ENCODE measurements at places on chromosomes 16 and 17.
A peak's percentile ranks its signal among the peaks of the same experiment; 100 is the strongest.

DNA sequence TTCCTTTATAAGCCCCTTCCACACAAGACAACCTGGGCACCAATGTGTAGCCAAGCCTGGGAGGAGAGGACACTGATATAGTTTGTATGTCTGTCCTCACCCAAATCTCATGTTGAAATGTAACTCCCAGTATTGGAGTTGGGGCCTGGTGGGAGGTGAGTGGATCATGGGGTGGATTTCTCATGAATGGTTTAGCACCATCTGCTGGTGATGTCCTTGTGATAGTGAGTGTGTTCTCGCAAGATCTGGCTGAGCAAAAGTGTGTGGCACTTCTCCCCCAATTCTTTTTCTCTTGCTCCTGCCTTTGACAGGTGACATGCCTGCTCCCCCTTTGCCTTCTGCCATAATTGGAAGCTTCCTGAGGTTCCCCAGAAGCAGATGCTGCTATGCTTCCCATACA, 135.8 kb downstream of the USP31 start:
- no peak for DNase-seq

GRCh38 chr16:57284209-57284951, at the start of gene PLLP:
Gene PLLP, minus strand, starts transcription at chr16:57284672. Its CDS starts 132 bp downstream, at chr16:57284540.
- peak; percentile 38 for DNase-seq

GRCh38 chr17:43620581-43620980, 41.1 kb downstream of the MEOX1 start:
- DNase-seq = no peak

GRCh38 chr16:85152414-85153030, 40.2 kb upstream of the CIBAR2 start:
- no peak for DNase-seq

- peak; percentile 20 for DNase-seq
Measured at GRCh38 chr17:7440834-7441195, 1.5 kb downstream of the FGF11 start.

- no peak for DNase-seq
Measured at GRCh38 chr17:54353789-54354525, 531.2 kb downstream of the KIF2B start.

DNA sequence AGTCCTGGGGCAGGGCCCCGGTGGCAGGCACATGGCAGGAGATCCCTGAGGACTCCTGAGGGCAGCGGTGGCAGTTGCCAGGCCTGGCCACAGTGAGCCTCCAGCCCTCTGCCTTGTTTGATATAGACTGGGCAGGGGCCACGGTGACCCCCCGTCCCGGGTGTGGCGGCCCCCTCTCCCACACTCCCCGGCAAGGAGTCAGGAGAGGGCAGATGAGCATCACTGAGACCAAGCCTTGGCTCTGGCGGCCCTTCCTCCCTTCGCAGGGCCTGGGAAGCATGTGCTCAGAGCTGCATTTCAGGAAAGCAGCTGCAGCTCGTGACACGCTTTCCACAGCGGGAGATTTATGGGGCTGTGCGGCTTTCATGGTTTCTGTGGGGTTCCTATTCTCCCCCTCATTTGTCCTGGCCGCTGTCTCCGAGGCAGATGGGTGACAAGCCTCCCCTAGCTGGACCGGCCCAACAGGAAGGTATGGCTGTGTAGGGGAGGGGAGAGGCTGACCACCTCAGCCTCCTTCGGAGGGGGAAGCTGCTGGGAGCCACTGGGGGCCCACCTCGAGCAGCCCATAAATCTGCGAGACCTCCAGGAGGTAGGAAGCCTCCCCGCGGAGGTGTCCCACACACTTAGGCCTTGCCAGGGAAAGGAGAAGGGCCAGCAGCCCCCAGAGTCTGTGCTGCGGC, 211.4 kb downstream of the NTN1 start:
- DNase-seq = no peak

DNA sequence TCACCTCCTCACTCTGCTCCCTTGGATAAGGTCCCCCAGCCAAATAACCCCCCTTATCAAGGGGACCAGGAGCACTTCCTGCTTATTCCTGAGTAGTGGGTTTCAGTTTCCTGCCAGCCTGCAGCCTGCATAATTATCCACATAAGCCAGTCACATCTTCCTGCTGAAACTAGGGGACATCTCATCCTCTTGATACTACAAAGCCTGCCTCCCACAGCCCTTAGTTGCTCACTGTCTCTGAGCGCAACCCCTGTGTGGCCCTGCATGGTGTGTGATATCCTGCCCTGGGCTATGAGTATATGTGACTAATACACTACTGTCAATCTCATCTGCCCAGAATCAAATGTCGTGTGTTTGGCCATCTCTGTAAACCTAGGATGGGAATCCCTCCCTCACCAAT, 8.0 kb upstream of the XYLT2 start:
- DNase-seq = no peak

GRCh38 chr17:34822007-34822739, 139.1 kb downstream of the CCT6B start:
- DNase-seq = no peak

- no peak for DNase-seq
Measured at GRCh38 chr16:64749346-64749745, 372.5 kb downstream of the CDH11 start.

DNA sequence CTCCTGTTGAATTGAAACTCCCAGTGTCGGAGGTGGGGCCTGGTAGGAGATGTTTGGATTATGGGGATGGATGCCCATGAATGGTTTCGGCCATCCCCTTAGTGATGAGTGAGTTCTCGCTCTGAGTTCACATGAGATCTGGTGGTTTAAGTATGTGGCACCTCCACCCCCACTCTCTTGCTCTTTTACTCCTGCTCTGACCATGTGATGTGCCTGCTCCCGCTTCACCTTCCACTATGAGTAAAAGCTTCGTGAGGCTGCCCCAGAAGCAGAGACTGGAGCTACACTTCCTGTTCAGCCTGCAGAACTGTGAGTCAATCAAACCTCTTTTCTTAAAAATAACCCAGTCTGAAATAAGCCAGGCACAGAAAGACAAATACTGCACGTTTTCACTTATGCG, 512.4 kb downstream of the HS3ST4 start:
- DNase-seq = no peak

DNA sequence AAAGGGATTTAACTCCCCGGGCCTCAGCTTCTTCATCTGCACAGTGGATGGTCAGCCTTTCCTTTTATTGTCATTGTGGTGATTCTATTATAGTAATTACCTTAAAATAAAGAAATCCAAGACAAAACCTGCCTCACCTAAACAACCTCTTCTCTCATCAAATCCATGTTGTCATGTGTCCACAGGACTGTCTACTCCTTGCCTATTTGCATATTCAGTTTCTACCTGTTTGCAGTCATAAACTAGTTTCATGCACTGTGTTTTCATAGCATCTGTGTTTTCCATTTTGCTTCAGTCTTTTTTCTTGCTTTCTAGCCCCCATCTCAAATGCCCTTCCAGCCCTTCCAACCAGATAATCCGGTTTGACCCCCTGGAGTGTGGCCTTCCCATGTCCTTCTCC, 44.3 kb upstream of the CPNE2 start:
- no peak for DNase-seq

DNA sequence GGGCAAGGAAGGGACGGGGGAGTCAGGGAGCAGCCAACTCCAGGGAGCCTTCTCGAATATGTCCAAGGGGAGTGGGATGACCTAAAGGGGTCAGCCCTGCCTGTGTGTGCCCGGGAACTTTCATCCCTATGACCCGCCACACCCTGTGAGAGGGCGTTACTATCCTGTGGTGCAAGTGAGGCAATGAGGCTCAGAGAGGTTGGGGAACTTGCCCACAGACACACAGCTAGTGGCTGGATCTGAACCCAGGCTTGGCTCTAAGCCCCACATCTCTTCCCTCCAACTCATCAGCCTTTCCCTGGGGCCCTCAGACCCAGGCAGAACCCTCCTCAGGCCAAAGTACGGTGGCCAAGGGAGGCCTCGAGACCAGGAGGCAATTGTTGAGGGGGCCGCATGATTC, 23.2 kb downstream of the JUP start:
- no peak for DNase-seq

- DNase-seq = peak; percentile 99
Measured at GRCh38 chr17:63741408-63742173, at the start of gene STRADA. Gene STRADA, minus strand, starts transcription at chr17:63741799. Its CDS starts 13,430 bp downstream, at chr17:63728369.

All from T-helper 2 cell treated with Interferon-gamma antibody and Interleukin-4, amounts not matched to agents 5 μg/mL and 100 μg/mL, for 36 hours (primary cell).